Keratinocyte (primary cell): ENCODE measurements at places on chromosomes 3 and 15.
A peak's percentile ranks its signal among the peaks of the same experiment; 100 is the strongest.

GRCh38 chr3:196287090-196287439, 461 bp downstream of the PCYT1A start:
- no peak for DNase-seq

DNA sequence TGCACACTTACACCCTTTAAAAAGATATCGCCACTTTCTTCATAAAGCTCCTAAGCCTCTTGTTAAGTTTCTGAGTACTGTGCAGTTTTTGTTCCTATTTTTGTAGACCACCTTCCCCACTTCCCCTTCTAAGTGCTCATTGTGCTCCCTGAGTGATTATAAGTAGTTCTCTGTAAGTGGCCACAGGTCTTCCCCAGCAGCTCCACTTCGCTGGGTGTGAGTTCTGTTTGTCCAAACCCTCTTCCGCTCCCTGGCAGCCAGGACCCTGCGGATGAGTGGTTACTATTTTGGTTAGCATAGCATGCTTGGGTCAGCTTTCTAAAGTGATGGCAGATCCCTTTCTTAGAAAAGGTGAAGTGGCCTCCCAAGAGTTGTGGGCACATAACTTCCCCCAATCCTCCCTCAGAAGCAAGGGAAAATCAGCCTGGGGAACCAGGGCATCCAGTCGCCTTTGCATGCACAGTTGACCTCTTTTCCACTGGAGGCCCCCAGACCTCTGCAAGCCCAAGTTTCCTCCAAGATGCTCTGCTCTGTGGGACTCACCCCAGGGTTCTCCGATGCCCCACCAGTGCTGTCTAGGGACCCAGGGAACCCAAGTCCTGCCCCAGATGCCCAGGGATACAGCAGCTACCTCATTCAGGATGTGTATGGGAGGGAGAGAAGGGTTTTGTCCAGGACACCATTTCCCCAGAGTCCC, 69.6 kb downstream of the ATP10A start:
- no peak for DNase-seq

- DNase-seq, result no peak
Measured at GRCh38 chr3:59653405-59654122, 603.7 kb upstream of the CFAP20DC start.

DNA sequence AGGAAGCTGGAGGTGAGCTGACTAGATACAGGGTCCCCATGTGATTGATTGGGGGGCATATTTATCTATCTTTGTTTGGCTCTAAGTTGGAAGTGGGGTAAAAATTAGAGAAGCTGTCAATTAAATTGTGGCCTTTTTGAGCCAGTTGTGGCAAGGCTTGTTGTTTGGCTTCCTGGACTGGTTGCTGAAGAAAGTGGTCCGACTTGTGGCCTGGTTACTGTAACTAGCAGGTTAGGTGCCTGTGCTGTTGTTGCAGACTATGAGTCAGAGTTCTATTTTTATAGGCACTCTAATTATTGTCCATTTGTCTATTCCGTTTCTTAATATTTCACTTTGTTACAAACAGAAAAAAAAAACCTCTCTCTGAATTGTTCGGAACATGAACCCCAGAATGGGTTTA, 129.1 kb upstream of the CNTN6 start:
- DNase-seq, result no peak

DNA sequence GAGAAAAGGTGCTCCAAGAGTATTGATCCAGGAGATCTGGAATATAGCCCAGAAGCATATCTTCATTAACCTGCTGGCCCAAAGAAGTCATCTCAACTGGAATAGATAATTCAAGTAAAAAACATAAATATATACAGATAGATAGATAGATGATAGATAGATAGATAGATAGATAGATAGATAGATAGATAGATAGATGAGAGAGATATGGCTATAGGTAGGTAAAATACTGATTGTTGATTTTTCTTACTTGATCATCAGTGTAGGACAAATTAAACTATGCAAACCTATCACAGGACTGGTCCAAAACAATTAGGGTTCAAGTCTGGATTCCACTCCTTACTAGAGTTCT, 83.6 kb downstream of the TNIK start:
- no peak for DNase-seq

DNA sequence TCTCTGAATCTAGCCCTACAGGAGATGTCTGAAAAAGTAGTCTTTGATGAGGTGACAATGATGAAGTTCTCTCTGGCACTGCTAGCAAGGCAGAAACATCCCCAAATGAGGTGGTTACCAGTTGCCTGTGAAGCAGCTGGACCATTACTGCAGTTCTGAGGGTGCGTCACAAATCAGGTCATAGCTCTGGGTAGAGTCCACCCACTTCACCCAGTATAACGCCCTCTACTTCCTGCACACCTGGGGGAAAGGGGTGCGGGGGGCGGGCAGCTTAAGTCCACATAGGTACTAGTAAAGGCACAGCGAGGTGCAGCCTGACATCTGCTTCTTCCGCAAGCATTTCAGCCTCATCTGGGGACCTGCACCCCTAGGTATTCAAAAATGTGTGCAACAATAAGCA, 13.4 kb upstream of the SATB1 start:
- no peak for DNase-seq

GRCh38 chr15:53759411-53759931, at the start of gene WDR72:
TSS of gene WDR72 (minus strand) at chr15:53759663. CDS start at chr15:53733149, 26,514 bp downstream.
- no peak for DNase-seq

DNA sequence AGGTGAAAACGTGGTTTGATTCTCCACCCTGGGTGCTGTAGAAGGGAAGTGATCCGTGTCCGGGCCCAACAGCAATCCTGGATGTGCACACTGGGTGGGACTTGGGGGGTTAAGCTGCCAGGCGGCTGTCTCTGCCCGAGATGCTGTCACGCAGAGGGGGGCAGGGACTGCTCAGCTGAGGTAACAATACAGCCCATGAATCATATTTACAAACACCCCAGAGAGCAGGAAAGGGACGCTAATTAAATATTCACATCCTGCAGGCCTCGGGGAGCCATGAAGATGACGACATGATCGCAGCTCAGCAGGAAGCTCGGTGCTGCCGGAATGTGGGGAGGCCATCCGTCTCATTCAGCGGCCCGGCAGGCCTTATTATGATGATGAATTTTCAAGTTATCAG, 17.9 kb upstream of the CRABP1 start:
- no peak for DNase-seq

- DNase-seq, result no peak
Measured at GRCh38 chr3:103381296-103382079, 946.7 kb downstream of the ZPLD1 start.

DNA sequence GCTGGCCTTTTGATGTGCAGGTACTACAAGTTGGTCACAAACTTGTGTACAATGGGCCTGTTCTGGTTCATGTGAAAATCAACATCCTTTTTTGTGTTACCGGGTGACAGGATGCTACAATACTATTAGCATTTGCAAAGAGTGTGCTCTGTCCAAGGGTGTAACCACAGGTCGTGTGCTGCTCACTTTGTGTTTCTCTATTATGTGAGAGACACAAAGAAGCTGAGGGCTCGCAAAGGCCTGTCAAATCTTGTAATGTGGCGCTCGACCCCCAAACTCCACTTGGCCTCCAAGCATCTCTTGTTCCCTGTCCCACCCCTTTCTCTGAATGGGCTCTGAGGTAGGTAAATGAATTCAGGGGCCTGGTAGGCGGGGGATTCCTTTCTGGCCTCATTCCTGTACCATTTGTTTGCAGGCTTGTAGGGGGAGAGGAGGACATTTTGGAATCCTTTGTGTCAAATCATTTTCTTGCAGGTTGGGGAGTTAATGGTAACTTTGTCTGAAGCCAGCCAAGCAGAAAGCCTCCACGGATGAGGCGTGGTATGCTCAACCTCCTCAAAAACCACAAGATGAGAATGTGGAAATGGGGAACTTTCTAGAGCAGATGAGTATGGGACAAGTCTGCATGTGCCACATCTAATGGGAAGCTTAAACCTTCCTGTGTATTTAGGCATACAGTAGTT, 109.1 kb downstream of the OPA1 start:
- no peak for DNase-seq

GRCh38 chr3:63333815-63334214, 55.7 kb downstream of the SYNPR start:
- DNase-seq, result no peak

GRCh38 chr15:43230640-43231115, 9.9 kb upstream of the EPB42 start:
- no peak for DNase-seq

DNA sequence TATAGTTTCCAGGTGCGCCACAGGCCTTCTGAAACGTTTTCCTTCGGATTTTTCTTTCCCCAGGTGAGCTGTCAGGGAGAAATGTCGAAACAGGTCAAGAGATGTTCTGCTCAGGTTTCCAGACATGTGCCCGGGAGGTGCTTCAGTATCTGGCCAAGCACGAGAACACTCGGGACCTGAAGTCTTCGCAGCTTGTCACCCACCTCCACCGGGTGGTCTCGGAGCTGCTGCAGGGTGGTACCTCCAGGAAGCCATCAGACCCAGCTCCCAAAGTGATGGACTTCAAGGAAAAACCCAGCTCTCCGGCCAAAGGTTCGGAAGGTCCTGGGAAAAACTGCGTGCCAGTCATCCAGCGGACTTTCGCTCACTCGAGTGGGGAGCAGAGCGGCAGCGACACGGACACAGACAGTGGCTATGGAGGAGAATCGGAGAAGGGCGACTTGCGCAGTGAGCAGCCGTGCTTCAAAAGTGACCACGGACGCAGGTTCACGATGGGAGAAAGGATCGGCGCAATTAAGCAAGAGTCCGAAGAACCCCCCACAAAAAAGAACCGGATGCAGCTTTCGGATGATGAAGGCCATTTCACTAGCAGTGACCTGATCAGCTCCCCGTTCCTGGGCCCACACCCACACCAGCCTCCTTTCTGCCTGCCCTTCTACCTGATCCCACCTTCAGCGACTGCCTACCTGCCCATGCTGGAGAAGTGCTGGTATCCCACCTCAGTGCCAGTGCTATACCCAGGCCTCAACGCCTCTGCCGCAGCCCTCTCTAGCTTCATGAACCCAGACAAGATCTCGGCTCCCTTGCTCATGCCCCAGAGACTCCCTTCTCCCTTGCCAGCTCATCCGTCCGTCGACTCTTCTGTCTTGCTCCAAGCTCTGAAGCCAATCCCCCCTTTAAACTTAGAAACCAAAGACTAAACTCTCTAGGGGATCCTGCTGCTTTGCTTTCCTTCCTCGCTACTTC, 3.8 kb downstream of the BHLHE40 start:
- DNase-seq, result no peak

- peak; percentile 36 for DNase-seq
Measured at GRCh38 chr3:16177962-16178627, 3.6 kb downstream of the GALNT15 start.

GRCh38 chr3:4583416-4583815, 90.3 kb downstream of the ITPR1 start:
- no peak for DNase-seq

DNA sequence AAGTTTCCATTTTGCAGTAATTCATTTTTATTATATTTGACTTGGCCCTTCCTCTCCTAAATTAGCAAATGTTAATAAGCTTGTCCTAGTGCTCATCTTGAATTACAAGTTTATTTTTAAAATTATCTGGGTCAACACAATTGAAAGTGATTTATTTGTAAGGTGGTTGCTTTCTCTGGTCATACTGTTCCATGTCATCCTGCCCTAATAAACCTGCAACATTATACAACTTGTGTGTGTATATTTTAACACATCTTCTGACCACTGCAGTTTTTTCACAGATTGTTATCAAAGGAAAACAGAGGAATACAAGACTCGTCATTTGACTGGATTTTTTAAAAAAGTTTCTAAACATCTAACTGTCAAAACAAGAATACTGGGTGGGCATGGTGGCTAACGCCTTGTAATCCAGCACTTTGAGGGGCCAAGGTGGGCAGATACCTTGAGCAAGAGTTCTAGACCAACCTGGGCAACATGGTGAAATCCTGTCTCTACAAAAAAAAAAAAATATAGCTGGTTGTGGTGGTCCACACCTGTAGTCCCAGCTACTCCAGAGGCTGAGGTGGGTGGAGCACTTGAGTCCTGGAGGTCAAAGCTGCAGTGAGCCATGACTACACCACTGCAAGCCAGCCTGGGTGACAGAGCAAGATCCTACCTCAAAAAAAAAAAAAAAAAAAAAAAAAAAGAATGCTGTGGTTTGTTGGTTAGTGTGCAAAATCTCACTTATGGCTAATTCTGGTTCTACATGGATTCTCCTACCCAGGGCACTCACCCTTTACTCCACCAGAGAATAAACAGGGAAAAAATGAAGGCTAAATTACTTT, 5.0 kb upstream of the LRRFIP2 start:
- DNase-seq, result no peak

- DNase-seq, result no peak
Measured at GRCh38 chr15:60130398-60130797, 126.3 kb downstream of the FOXB1 start.

- DNase-seq, result no peak
Measured at GRCh38 chr15:98967096-98967495, 40.5 kb downstream of the PGPEP1L start.

DNA sequence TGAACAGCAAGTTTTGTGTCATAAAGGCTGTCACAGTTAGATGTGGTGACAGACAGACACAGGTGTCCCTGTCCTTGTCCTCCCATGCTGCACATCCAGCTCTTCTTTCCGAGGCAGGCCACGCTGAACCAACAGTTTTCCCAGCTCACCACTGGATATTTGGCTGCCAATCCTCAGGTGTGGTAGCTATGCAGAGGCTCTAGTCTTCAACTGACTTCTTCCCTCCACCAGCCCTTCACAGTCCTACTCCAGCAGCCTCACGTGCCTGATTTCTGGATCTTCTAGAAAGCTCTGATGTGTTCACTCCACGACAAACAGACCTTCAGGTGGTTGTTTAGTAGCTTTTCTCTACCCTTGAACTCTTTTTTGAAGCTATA, 145.5 kb downstream of the UACA start:
- DNase-seq, result no peak

DNA sequence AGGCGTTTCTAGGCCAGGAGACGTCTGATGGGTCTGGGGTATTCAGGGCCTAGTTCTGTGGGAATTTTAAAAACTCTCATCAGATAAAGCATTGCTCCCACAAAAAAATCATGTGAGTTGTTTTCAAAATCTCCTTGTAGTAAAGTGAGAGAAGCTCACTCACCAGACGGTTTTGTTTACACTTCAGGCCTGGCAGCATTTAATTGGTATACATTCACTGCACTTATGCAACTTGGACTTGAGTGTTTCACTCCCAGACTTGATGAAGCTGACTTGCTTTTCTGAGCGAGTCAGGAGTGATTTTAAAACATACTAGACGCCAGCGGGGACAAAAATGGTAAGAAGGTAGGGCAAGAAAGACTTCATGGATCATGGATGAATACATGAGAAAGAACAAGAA, 75.2 kb downstream of the SLCO3A1 start:
- no peak for DNase-seq

GRCh38 chr15:64010719-64011118, 35.6 kb downstream of the DAPK2 start:
- peak; percentile 79 for DNase-seq

GRCh38 chr15:73303636-73304035, 65.1 kb downstream of the HCN4 start:
- no peak for DNase-seq

DNA sequence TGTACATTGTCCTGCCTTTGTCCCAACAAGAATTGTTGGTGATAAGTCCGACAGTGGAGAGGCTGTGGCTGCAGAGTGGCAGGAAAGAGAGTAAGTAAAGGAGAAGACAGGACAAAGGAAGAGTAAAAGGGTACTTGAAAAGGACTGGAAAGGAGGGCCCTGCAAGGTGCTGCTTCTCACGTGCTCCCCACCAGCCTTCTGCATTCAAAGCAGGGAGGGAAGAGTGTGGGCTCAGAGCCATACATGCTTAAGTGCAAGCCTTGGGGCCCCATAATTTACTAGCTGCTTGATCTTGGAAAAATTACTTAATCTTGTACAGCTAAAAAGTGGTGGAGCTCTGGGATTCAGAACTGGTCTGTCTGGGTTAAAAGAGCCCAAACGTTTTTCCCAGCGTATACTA, 29.9 kb downstream of the MME start:
- no peak for DNase-seq
